ENCODE measurements at places on chromosomes 1 and 21.

DNA sequence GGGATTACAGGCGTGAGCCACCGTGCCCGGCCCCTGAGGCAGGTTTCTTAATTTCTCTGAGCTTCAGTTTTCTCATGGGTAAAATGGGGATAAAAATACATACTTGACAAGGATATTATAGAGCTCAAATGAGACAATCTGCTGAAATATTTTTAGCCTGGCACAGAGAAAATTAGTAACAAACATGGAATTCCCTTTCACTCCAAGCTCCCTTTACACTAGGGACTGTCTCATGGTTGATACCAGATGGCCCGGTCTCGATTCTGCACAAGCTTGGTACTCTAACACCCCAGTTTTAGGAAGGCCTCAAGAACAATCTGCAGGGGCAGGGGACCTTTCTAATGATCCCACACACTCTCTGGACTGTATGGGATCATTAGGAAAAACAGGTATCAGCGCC, 671.7 kb downstream of the SMYD3 start:
- no peak for DNase-seq

- DNase-seq: no peak
Observed at GRCh38 chr21:28674763-28675162, 317.9 kb downstream of the LTN1 start.

DNA sequence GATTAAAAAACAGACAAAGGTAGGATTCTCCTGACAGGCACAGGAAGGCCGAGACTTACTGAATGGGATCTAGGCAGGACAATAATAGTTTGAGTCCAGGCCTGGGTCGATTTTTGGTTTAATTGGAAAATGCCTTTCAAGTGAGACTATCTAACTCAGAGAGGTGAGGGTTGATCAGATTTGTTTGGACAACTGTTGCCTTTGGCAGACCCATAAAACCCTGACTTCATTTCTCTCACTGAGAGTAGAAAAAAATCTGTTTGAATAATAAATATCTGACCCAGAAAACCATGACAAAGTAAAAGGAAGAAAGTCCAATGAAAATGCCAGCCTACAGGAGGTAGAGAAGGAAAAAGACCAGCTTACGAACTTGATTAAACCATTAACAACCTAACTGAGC, 12.3 kb upstream of the SLC30A10 start:
- no peak for DNase-seq

GRCh38 chr1:233094691-233095090, 144.3 kb downstream of the NTPCR start:
- no peak for DNase-seq

GRCh38 chr21:41711416-41712007, 55.3 kb downstream of the RIPK4 start:
- DNase-seq: no peak

DNA sequence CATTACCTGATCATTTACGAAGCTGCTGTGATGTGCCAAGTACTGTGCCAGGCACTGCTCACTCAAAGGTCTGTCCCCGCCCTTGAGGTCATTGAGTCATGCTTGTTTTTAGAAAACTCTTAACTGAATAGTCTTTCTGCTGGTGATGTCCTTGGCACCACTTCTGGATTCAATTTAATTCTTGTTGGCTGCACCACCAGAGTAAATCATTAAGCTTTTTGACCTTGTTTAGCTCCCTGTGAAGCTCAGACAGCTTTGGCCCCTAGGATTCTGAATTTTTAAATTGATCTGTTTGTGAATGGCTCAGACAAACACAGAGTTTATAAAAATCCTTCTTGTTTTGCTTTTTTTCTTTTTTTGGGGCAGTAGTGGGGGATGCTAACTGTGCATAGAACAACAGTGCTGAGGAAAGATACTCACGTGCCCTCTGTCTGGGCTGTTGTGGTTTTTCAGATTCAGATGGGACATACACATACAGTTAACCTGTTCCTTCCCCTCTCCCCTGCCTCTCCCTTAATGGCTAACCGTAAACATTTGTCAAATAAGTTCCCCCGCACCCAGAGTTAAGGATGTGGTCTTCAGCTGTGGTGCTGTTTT, 67.6 kb downstream of the MTR start:
- DNase-seq: no peak

GRCh38 chr1:79519084-79519760, 512.7 kb upstream of the ADGRL4 start:
- DNase-seq: no peak

- DNase-seq: peak; percentile 33
Observed at GRCh38 chr1:88043834-88044233, 640.2 kb upstream of the PKN2 start.

- no peak for DNase-seq
Observed at GRCh38 chr1:45530632-45531135, 9.0 kb upstream of the PRDX1 start.

GRCh38 chr1:228333739-228334115, 72.9 kb downstream of the TRIM11 start:
- DNase-seq: no peak

DNA sequence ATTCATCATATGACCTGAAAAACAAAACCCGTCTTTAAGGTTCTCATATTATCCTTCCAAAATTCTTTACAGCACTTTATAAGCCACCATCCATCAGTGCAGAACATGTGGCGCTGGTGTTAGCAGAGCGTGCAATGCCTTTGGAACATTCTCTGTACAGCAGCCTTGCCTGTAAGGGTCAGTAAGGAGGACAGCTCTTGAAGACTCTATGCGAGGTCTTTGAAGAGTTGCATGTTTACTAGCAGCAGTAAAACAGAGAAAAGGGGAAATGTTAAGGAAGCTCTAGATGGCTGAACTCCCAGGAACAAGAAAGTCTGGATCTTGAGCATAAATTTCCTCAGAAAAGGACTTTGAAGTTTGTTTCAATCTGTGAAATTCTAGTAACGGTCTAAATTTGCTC, 365.6 kb downstream of the DUSP10 start:
- no peak for DNase-seq

- DNase-seq: no peak
Observed at GRCh38 chr1:209302779-209303568, 280.5 kb upstream of the CAMK1G start.

- DNase-seq: no peak
Observed at GRCh38 chr1:202143011-202143767, 1.3 kb downstream of the ARL8A start.

GRCh38 chr1:222168621-222169020, 379.3 kb downstream of the HHIPL2 start:
- no peak for DNase-seq

GRCh38 chr1:61081686-61082310, 563 bp upstream of the NFIA start:
- DNase-seq: peak; percentile 75

GRCh38 chr1:32759997-32760623, 57.0 kb downstream of the YARS1 start:
- peak; percentile 42 for DNase-seq

DNA sequence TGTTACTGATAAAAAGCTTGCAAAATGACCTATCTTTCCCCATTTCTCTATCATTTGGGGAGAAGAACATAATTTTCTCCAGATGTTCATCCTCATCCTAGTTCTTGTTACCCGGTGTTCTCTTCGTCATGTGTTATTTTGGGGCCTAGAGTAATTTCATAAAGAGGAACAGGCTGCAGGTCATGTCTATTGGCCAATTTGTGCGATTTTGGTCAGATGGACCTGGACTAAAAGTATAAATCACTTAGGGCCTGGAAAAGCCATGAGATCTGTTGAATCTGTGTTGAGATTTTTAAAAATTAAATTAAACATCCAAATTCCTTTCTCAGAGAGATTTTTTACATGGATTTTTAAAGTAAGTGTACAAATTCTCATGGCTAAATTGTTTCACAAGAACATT, 241.3 kb upstream of the PLXNA2 start:
- no peak for DNase-seq

DNA sequence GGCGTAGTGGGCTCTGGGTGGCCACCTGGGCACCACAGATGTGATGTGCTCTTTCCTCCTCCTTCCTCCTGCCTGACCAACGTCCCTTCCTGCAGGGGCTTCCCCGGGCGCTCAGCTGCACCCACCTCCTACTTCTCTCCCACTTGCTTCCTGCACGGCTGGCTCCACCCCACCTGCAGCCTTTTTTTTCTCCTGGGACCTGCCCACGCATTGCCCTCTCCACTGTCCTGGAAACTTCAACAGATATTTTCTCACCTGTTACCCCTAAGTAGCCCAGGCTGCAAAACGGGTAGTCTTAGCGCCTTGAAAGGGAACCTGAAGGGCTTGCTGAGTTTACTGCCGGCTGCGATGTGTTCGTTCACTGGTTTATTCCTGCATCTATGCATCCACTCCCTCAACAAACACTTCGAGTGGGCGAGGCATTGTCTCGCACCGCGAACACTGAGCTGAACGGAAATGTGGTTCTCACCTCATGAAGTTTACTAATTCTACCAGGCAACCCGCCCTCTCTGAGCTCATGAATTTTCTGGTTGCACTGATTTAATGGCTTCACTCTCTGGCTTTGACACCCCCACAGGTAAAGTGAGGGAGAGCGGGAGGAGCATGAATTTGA, 23.6 kb downstream of the ZBTB18 start:
- DNase-seq: no peak

DNA sequence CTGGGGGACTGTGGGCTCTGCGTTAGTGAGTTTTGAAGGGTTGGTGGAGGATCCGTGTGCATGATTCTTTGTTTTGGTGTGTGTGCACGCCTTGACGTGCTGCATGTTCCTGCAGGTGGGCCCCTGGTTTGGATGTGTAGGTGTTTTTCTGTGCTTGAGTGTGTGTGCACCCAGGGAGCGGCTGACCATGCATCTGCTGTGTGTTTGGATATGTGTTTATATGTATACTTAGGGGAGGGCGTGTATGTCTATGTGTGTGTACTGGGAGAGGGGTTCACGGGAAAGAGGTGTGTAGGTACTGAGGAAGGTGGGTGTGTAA, 1.1 kb downstream of the VANGL2 start:
- DNase-seq: no peak

DNA sequence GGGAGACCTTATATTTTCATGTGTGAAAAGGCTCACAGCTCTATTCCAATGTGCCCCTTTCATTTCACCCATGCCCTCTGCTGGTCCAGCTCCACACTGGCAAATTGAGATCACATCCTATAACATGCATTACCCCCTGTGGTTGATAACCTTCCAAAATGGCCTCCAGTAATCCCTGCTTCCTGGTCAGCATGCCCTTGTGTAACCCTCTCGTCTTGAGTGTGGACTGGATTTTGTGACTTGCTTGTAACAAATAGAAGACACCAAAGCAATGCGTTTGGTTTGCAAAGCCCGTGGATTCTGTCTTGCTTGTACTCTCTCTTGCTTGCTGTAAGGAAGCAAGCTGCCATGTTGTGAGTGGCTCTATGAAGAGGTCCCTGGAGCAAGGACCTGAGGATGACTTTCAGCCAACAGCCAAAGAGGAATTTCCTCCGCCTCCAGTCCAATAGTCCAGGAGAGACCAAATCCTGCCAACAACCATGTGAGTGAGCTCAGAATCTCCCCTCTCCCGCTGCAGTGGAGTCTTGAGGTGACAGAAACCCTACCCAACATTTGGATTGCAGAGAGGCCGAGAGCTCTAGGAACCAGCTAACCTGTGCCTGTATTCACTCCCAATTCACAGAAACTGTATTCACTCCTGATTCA, 17.4 kb downstream of the KCNA10 start:
- no peak for DNase-seq

DNA sequence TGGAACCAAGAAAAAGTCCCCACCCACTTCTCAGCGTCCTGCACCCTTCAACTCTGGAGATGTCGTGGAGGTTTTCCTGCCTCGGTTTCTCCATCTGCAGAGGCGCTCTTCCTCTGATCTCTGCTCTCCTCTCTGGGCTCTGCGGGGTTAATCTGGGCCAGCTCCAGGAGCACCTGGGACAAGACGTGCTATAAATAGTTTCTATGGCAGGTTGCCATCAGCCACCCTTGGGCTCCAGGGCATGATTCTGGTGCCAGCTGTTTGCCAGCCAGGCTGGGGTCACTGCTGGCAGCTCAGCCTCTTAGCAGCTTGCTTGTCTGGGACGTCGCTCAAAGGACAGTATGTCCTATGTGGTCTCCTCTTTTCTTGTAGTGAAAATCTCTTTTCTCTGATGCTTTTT, 137.1 kb downstream of the ACTL8 start:
- no peak for DNase-seq

GRCh38 chr1:214018386-214019268, 30.9 kb downstream of the PROX1 start:
- DNase-seq: no peak

DNA sequence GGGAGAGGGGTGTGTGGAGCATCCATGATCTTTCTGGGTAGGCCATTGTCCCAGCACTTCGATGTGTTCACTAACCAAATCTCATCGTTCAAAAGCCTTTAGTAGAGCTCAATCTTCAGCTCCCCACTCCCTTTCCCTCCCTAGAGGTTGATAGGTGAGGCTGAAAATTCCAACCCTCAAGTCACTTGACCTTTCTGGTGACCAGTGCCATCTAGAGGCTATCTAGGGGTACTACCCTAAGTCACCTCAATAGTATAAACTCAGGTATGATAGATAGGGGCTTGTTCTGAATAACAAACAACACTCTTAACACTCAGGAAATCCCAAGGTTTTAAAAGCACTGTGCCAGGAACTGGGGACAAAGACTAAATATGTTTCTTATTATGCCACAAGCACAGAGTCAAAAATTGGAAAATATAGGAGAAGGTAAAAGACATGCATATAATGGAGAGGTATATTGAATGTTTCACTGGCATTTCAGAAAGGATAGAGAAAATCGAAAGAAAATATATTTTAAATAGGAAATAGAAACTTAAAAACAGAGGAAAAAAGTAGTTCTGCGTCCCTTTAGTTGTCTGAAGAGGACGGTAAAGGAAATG, 42.9 kb upstream of the CD53 start:
- DNase-seq: peak; percentile 25

DNA sequence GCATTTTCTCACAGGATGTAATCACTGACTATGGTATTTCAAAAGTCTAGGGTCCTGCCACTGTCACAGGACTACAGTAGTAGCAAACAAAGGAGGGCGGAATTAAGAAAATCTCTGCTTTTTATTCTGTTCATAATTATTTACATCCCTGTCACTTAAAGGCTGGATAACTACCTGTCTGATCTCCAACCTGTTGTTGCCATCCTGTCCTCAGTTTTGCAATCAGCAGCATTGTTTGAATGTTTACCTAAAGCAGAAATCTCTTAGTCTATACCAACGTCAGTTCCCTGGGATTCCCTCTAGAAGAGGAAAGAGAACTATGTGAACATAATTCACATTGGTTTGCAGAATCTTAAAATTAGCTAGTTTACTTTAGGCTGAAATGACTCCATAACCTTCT, 218.5 kb downstream of the PBX1 start:
- no peak for DNase-seq

GRCh38 chr1:182762536-182762935, 27.0 kb upstream of the NPL start:
- DNase-seq: no peak

GRCh38 chr21:31616216-31616615, 43.3 kb upstream of the SOD1 start:
- DNase-seq: no peak

DNA sequence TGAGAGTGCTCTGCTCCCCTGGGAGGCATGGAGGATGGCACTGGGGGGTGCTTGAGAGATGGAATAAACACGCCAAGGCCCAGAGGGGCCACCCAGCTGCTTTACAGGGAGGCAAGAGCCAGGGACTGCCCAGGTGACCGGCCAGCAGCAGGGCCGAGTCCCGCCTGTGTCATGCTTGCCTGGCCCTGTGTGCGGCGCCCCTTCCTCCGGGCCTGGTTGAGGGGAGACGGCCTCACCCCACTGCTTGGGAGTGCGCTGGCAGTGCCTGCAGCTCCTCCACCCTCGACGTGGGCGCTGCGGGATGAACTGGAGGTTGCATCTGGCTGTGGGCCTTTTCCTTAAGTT, 33.1 kb upstream of the COL6A2 start:
- no peak for DNase-seq

GRCh38 chr1:153509729-153510354, 25.9 kb downstream of the S100A6 start:
- no peak for DNase-seq
